Activated T-helper 2 cell treated with anti-CD3 and anti-CD28 coated beads, Interferon-gamma antibody, Interleukin-2, Interleukin-4, amounts not matched to agents 10 μg/mL and 5 μg/mL and 100 μg/mL, durations not matched to agents 14 hours and 24 hours and 36 hours (primary cell): ENCODE measurements at places on chromosomes 1 and 21.
A peak's percentile ranks its signal among the peaks of the same experiment; 100 is the strongest.

- DNase-seq: peak; percentile 37
- H3K27me3 ChIP-seq: peaks cover 7% of the 10 kb centered on the region
- peak overlapping the region; percentile 83 for H3K27ac ChIP-seq
- peaks cover 14% of the 10 kb centered on the region for H3K36me3 ChIP-seq
- H3K4me1 ChIP-seq: peaks cover 36% of the 10 kb centered on the region
- peak overlapping the region; percentile 50 for H3K4me3 ChIP-seq
Observed at GRCh38 chr1:224168859-224169380, 14.1 kb upstream of the DEGS1 start.

GRCh38 chr1:245952383-245953026 is 554.6 kb downstream of the SMYD3 start:
- H3K36me3 ChIP-seq: no peaks in the 10 kb centered on the region
- no peaks in the 10 kb centered on the region for H3K27me3 ChIP-seq
- DNase-seq: no peak
- H3K27ac ChIP-seq: peak overlapping the region; percentile 78
- H3K4me1 ChIP-seq: peaks cover 28% of the 10 kb centered on the region

GRCh38 chr1:197675583-197676208 is 99.6 kb downstream of the DENND1B start:
- H3K27me3 ChIP-seq: no peaks in the 10 kb centered on the region
- no peak overlapping the region for H3K27ac ChIP-seq
- no peak overlapping the region for H3K4me3 ChIP-seq
- peaks cover 12% of the 10 kb centered on the region for H3K4me1 ChIP-seq

GRCh38 chr1:169601096-169601881 is 15.0 kb upstream of the F5 start:
- DNase-seq: no peak
- no peak overlapping the region for H3K27ac ChIP-seq
- no peaks in the 10 kb centered on the region for H3K36me3 ChIP-seq
- peaks cover 42% of the 10 kb centered on the region for H3K4me1 ChIP-seq
- H3K4me3 ChIP-seq: no peak overlapping the region

GRCh38 chr1:209802780-209803152 is 3.2 kb downstream of the IRF6 start:
- peaks cover 14% of the 10 kb centered on the region for H3K4me1 ChIP-seq
- H3K27me3 ChIP-seq: peaks cover 12% of the 10 kb centered on the region
- no peaks in the 10 kb centered on the region for H3K36me3 ChIP-seq

- H3K4me1 ChIP-seq: no peaks in the 10 kb centered on the region
- H3K27me3 ChIP-seq: peaks cover 9% of the 10 kb centered on the region
- H3K4me3 ChIP-seq: no peak overlapping the region
- no peak for DNase-seq
Observed at GRCh38 chr1:47479664-47480063, 41.8 kb downstream of the FOXD2 start.

DNA sequence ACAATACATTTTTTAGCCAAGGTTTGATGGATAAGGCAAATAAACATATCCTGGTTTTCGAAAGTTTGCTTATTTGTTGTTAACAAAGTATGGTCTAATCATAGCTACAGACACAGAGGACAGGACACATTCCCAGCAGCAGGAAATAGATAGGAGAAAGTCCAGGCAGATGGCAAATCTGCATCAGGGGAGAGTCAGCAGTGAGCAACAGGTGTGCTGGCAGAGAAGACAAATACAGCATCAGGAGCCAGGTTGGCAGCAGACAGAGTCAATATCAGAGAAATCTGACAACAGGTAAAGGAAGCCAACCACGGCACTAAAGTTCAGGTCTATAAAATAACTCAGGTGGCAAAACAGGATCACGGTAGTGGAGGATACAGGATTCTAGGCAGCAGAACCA is 210.7 kb upstream of the PTBP2 start:
- H3K36me3 ChIP-seq: no peaks in the 10 kb centered on the region
- DNase-seq: no peak
- H3K27me3 ChIP-seq: no peaks in the 10 kb centered on the region
- H3K4me3 ChIP-seq: no peak overlapping the region

- H3K27me3 ChIP-seq: no peaks in the 10 kb centered on the region
- H3K27ac ChIP-seq: peak overlapping the region; percentile 96
- DNase-seq: no peak
Observed at GRCh38 chr1:167499106-167499505, 19.2 kb downstream of the CD247 start.

- peaks cover 12% of the 10 kb centered on the region for H3K36me3 ChIP-seq
- H3K27ac ChIP-seq: no peak overlapping the region
- peaks cover 4% of the 10 kb centered on the region for H3K27me3 ChIP-seq
- no peak for DNase-seq
Observed at GRCh38 chr1:66405061-66405460, 128.9 kb upstream of the SGIP1 start.

- no peaks in the 10 kb centered on the region for H3K4me1 ChIP-seq
- H3K36me3 ChIP-seq: no peaks in the 10 kb centered on the region
- H3K27me3 ChIP-seq: peaks cover 4% of the 10 kb centered on the region
Observed at GRCh38 chr1:5551274-5551975, 440.8 kb downstream of the NPHP4 start.

GRCh38 chr1:46379996-46380395 is 14.1 kb upstream of the FAAH start:
- no peaks in the 10 kb centered on the region for H3K4me1 ChIP-seq
- DNase-seq: no peak
- H3K27ac ChIP-seq: no peak overlapping the region
- H3K4me3 ChIP-seq: no peak overlapping the region

DNA sequence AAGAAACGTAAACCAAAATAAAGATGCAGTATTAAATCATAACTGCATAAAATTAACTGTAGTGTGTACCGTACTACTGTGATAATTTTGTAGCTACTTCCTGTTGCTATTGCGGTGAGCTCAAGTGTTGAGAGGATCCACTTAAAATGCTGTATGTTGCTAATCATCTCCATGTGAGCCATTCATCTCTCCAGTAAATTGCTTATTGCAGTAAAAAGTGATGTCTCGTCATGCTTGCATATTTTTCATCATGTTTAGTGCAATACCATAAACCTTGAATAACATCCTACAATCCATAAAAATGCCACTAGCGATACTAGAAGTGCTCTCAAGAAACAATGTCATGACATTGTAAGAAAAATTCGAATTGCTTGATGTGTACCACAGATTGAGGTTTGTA is 66.3 kb downstream of the RAVER2 start:
- H3K36me3 ChIP-seq: no peaks in the 10 kb centered on the region
- H3K4me3 ChIP-seq: no peak overlapping the region
- no peak overlapping the region for H3K27ac ChIP-seq
- peaks cover 2% of the 10 kb centered on the region for H3K27me3 ChIP-seq

- no peak overlapping the region for H3K4me3 ChIP-seq
- H3K27ac ChIP-seq: no peak overlapping the region
- no peaks in the 10 kb centered on the region for H3K27me3 ChIP-seq
Observed at GRCh38 chr1:154860156-154860870, 9.8 kb downstream of the KCNN3 start.

GRCh38 chr1:168767894-168768584 is 39.0 kb upstream of the DPT start:
- no peaks in the 10 kb centered on the region for H3K27me3 ChIP-seq
- no peak overlapping the region for H3K4me3 ChIP-seq
- no peak overlapping the region for H3K27ac ChIP-seq
- H3K4me1 ChIP-seq: no peaks in the 10 kb centered on the region

- peak overlapping the region; percentile 98 for H3K27ac ChIP-seq
- peaks cover 83% of the 10 kb centered on the region for H3K4me1 ChIP-seq
- peak overlapping the region; percentile 79 for H3K4me3 ChIP-seq
- no peaks in the 10 kb centered on the region for H3K27me3 ChIP-seq
- peaks cover 95% of the 10 kb centered on the region for H3K36me3 ChIP-seq
Observed at GRCh38 chr1:206581571-206581981, 30.7 kb downstream of the EIF2D start.

DNA sequence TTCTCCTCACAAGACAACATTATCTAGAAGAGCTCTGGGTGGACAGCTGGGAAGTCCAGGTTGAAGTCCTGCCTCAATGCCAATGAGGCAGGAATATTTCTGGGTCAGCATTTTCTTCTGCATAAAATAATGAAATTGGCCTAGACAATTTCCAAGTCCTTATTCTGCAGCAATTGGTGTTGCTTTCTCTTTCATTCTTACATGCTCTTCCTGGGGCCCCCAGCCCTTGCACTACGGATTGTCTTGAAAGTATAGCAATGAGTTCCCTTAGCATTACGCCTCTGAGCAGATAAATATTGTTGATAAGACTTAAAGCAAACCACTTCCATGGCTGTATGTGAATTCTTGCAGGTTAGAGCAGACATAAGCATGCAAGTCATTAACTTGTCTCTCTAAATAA is 188.5 kb downstream of the TGFBR3 start:
- peak; percentile 73 for DNase-seq
- H3K36me3 ChIP-seq: peaks cover 80% of the 10 kb centered on the region
- H3K4me1 ChIP-seq: peaks cover 61% of the 10 kb centered on the region
- H3K27me3 ChIP-seq: no peaks in the 10 kb centered on the region

- H3K27ac ChIP-seq: peak overlapping the region; percentile 99
- H3K4me3 ChIP-seq: peak overlapping the region; percentile 75
- no peak for DNase-seq
- H3K4me1 ChIP-seq: peaks cover 65% of the 10 kb centered on the region
- no peaks in the 10 kb centered on the region for H3K27me3 ChIP-seq
Observed at GRCh38 chr1:44810101-44810761, 1.9 kb downstream of the BTBD19 start.

DNA sequence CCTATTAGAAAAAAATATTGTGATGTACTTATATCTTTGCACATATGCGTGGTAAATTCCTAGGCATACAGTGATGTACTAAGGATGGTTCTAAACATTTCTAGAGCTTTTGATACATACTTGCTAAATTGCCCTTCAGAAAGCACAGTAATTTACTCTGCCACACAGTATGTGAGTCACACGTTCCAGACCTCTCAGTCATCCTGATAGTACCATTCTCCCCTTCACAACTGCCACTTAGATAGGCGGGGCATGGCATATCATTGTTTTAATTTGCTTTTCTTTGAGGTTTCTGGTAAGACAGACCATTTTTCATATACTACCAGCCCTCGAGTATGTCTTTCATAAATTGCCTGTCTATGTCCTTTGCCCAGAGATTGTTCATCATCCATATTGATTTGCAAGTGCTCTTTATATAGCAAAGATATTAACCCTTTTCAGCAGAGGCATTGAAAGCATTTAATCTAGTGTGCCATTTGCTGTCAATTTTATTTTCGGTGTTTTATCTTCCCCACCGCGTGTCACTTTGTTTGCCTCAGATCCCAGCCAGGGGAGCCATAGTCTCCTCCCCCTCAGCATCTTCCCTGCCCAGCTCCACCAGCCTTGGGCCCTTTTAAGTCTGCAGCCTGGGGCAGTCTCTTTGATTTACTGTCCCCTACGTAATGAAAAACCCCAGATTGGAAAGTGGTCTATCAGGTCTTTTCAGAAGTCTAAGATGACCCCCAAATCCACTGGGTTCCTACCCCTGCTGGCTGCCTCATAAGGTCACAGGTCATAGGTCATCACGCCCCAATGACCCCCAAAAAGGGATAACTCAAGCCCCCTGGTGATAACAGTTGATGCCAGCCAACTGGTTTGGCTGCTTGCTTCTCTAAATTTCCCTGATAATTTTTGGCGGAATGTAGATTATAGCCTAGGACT is 11.8 kb upstream of the PAX7 start:
- peaks cover 7% of the 10 kb centered on the region for H3K4me1 ChIP-seq
- peaks cover 16% of the 10 kb centered on the region for H3K27me3 ChIP-seq
- H3K27ac ChIP-seq: no peak overlapping the region

- no peaks in the 10 kb centered on the region for H3K27me3 ChIP-seq
- peaks cover 78% of the 10 kb centered on the region for H3K36me3 ChIP-seq
- no peak for DNase-seq
- H3K27ac ChIP-seq: no peak overlapping the region
Observed at GRCh38 chr1:236893626-236894545, 98.8 kb downstream of the MTR start.

- no peak overlapping the region for H3K27ac ChIP-seq
- H3K27me3 ChIP-seq: no peaks in the 10 kb centered on the region
- no peaks in the 10 kb centered on the region for H3K4me1 ChIP-seq
- no peak overlapping the region for H3K4me3 ChIP-seq
- H3K36me3 ChIP-seq: no peaks in the 10 kb centered on the region
- DNase-seq: no peak
Observed at GRCh38 chr1:7659514-7659913, 111.6 kb upstream of the VAMP3 start.

GRCh38 chr1:4002741-4003140 is 102.7 kb upstream of the C1orf174 start:
- no peak for DNase-seq
- no peaks in the 10 kb centered on the region for H3K36me3 ChIP-seq
- no peaks in the 10 kb centered on the region for H3K4me1 ChIP-seq
- H3K4me3 ChIP-seq: no peak overlapping the region

DNA sequence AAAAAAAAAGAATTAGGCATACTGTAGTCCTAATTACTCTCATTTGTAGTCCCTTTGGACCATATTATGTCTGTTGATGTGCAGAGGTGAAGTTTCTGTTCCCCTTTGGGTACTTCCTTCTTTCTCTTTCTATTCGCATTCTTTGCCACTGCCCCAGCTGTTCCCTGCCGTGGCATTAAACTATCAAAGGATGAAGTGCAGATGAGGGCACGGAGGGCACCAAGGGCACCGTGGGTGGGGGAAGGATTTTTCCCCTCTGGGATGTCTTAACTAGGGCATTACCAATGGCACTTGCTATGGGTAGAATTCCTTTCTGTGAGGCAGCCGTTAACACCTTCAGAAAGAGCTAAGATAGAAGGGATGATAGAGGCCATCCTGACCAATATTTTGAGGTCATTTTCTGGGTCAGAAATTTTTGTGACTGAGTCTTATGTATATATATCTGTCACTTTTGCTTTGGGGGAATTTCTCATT is 4.9 kb upstream of the MAPKAPK2 start:
- DNase-seq: no peak
- no peaks in the 10 kb centered on the region for H3K36me3 ChIP-seq
- peak overlapping the region; percentile 59 for H3K4me3 ChIP-seq
- peak overlapping the region; percentile 67 for H3K27ac ChIP-seq
- H3K27me3 ChIP-seq: peaks cover 1% of the 10 kb centered on the region

DNA sequence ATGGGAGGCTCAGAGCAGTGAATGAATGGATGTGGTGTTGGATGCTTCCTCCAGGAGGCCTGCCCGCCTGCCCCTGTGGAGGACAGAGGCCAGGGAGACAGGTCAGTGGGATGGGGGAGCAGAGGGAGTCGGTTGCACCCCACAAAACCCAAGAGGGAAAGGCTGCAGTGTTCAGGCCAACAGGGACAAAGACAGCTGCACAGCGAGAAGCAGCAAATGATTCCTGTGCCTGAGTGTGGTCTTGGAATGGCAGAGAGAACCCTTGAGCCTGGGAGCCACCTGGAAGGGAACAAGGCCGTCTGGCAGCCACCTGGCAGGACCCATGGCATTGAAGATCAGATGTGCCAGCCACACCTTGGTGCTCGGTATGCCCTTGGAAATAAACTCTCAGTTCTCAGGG is 8.1 kb downstream of the TFF3 start:
- H3K27me3 ChIP-seq: peaks cover 8% of the 10 kb centered on the region
- no peak overlapping the region for H3K4me3 ChIP-seq
- H3K27ac ChIP-seq: no peak overlapping the region
- peaks cover 2% of the 10 kb centered on the region for H3K4me1 ChIP-seq

GRCh38 chr1:67908250-67908936 is 75.1 kb upstream of the GNG12 start:
- no peaks in the 10 kb centered on the region for H3K27me3 ChIP-seq
- H3K4me3 ChIP-seq: no peak overlapping the region
- no peak overlapping the region for H3K27ac ChIP-seq
- no peak for DNase-seq
- peaks cover 2% of the 10 kb centered on the region for H3K4me1 ChIP-seq

- H3K4me3 ChIP-seq: no peak overlapping the region
- H3K4me1 ChIP-seq: no peaks in the 10 kb centered on the region
- H3K36me3 ChIP-seq: no peaks in the 10 kb centered on the region
Observed at GRCh38 chr1:21524686-21525339, 15.6 kb downstream of the ALPL start.

- no peaks in the 10 kb centered on the region for H3K4me1 ChIP-seq
- peaks cover 65% of the 10 kb centered on the region for H3K36me3 ChIP-seq
- H3K27me3 ChIP-seq: no peaks in the 10 kb centered on the region
- H3K27ac ChIP-seq: no peak overlapping the region
Observed at GRCh38 chr1:16630661-16631247, 17.4 kb upstream of the NBPF1 start.
